Uterus (tissue), 4 donors: ENCODE measurements at places on chromosomes 4 and X. TPM values are rescaled to one million over a fixed set of nuclear protein-coding genes. Genes with fewer than 3 reads are reported as not detected.

The MUC7 gene
- not detected for total RNA-seq

The DNAAF6 gene
- 0.48 TPM for total RNA-seq

The PDGFRA gene
- total RNA-seq = 218 TPM

DNA sequence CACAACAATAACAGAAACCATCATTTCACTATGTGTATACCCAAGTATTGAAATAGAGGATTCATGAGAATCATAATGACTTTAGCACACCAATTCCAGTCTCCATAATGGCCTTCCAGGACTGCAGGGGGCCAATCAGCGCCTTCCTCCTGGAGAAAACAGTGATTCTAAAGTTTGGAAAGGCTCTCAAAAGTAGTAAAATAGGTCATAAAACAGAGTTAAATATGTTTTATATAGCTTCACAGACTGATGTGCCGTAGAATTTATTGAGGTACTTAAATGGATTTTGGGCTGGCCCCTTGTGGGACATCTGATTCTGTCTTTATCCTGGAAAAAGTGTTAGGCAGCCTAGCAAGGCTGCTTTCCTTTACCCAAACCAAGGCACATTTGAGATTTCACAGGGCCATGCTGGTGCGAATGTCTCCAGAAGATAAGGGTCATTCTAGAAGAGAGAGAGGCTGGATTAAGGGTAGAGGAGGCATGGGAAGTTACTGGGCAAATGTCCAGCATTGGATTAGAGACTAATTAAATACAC is 543.9 kb downstream of the GALNTL6 start:
- no peak for DNase-seq

GRCh38 chr4:118754890-118755289 is 69.7 kb downstream of the METTL14 start:
- no peak for DNase-seq

The KIF4A gene
- under 0.01 TPM for total RNA-seq

GRCh38 chrX:15881381-15881897 is 26.8 kb upstream of the AP1S2 start:
- no peak for DNase-seq

DNA sequence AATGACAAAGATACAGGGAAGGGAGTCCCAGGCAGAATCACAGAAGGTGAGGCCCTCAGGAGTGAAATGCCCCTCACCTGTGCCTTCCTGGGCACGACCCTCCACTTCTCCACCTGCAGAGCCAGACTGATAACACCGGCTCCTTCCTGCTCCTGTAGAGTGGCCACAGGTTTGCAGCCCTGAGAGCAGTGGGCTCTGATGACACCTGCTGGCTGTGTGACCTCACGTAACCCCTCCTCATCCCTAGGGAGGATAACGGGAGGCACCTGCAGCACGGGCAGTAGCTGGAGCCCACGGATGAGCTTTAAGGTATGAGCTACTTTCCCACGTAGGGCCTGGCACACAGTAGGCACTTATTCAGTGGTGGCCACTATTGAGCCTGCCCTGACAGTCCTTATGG is 25.5 kb upstream of the MAN2B2 start:
- no peak for DNase-seq

DNA sequence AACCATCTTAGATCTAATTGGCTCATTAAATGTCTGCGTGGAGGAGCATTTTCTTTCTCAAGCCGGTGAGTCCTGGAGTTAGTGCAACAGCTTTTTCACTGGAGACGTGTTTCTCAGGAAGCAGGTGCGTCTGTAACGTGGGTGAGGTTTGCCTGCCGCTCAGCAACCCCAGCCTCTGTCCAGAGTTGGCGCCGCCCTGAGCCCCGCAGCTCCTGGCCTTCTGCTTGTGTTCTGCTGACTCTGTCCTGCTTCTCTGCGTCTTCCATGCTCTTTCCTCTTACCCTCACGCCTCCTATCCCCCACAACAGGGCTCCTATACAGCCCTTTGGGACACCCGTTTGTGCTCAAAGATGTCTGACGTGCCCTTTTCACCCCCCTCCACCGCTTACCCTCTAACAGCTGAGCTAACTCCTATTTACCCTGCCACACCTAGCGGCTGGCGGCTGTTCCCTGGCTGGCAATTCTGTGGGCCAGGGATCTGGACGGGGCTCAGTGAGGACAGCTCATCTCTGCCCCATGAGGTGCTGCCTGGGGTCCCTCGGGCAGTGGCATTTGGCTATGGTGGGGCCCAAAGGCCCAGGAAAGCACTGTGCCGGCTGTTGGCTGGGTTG is 18.8 kb downstream of the DOK7 start:
- no peak for DNase-seq

GRCh38 chrX:132171478-132171877 is 43.7 kb upstream of the FRMD7 start:
- DNase-seq = no peak

The GYPA gene
- total RNA-seq = not detected

GRCh38 chr4:6916587-6917460 is 7.2 kb downstream of the TBC1D14 start:
- DNase-seq = no peak

The NAA11 gene
- total RNA-seq = not detected

- DNase-seq = no peak
Measured at GRCh38 chr4:6701371-6701770, 7.7 kb downstream of the S100P start.

DNA sequence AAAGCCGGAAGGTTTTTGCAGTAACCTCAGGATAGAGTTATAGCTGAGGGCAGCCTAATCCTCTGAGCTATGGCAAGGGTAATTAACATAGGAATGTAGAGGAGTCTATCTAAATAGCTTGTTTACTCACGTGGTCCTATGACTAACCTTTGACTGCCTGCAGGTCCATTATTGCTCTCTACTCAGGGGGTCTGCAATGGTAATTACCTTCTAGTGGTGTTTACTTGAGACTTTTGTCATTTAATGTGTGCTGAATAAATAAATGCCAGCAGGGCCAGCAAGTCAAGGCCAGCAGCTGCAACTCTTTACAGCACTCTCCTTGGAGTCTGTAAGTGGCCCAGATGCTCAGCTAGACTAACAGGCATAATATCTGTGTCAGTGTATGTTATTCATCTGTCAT is 212.7 kb upstream of the FMR1 start:
- no peak for DNase-seq

The ALB gene
- not detected for total RNA-seq

DNA sequence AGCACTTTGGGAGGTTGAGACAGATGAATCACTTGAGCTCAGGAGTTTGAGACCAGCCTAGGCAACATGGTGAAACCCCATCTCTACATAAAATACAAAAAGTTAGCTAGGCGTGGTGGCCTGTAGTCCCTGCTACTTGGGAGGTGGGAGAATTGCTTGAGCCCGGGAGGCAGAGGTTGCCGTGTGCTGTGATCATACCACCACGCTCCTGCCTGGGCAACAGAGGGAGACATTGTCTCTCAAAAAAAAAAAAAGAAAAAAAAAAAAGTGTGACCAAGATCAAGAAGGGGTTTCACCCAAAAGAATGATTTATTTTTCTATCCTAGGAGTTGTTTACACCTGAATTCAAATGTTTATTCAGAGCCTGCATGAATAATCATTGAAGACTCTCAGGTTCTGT is 572.4 kb upstream of the GALNT7 start:
- DNase-seq = no peak

The NHS gene
- total RNA-seq = 10.5 TPM

The PLXNB3 gene
- 7.9 TPM for total RNA-seq

The MYOZ2 gene
- not detected for total RNA-seq
